Suppressor macrophage treated with lipopolysaccharide for 4 hours (primary cell): ENCODE measurements at places on chromosomes 4 and X.

- DNase-seq: no peak
These were observed 81.0 kb downstream of the BCOR start for GRCh38 chrX:40016749-40017148.

DNA sequence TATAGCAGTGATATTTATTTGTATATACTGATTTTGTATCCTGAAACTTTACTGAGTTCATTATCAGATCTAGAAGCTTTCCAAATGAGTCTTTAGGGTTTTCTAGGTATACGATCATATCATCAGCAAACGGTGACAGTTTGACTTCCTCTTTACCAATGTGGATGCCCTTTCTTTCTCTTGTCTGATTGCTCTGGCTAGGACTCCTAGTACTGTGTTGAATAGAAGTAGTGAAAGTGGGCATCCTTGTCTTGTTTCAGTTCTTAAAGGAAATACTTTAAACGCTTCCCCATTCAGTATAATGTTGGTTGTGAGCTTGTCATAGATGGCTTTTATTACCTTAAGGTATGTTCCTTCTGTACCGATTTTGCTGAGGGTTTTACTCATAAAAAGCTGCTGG lies 37.5 kb downstream of the CBR4 start:
- no peak for DNase-seq

DNA sequence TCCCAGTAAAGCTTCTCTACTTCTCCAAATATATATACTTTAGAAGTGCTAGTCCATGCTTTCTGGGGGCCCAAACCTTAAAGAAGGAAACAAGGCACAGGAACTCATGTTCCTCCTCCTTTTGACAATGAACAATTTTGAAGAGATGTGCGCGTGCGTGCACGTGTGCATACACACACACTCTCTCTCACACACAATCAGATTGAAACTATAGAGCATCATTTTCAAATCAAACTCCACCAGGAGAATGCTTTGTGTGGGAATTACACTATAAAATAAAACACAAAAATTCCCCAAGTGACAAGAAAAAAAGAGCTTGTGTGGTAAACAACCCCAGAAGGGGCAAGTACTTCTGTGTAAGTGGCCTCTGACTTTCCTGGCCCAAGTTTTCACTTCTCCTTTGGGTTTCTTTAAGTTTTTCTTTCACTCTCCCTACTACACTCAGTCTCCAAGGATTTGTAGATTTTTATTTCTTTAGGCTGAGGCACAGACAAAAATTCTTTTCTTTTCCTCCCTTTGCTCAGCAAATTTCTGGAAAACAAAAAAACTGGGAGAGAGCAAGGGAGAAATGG lies 46.6 kb upstream of the SHISA3 start:
- peak; percentile 33 for DNase-seq

GRCh38 chrX:23902419-23902818 lies 5.3 kb downstream of the APOO start:
- peak; percentile 64 for DNase-seq

DNA sequence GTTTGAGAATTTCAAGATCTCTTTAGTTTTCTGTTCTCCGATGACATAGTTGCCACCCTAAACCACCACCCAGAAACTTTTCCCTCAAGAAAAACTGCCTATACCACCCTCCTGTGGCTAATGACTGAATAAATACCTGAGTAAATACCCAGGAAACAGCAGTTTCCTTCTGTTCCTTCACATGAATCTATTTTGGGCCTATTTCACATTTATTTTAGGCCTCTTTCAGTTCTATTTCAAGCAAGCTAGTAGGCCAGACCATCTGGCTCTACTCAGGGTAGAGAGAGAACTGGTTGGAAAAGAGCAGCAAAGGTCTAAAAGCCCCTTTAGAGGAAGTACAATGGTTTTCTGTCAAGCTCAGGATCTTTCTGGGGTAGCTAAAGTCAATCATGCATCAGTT lies 23.4 kb downstream of the ARHGEF9 start:
- DNase-seq: no peak

DNA sequence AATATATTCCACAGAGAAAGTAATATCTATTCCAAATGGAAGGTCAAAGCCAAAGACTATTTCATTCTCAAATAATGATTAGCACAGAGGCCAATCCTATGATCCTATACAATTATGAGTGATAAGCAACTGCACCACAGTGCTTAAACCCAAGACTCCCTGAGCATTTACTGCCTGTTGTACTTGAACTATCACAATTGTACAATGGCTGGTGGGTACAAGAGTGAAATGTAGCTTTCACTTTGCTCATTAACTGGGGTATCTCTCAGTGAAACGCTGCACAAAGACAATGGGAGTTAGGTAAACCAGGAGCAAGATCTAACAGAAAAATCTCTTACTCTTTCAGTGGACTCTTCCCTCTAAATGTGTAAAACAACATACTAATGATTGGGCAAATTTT lies 24.3 kb downstream of the ABCG2 start:
- no peak for DNase-seq

- no peak for DNase-seq
These were observed 15.5 kb upstream of the IGBP1 start for GRCh38 chrX:70117738-70118137.

DNA sequence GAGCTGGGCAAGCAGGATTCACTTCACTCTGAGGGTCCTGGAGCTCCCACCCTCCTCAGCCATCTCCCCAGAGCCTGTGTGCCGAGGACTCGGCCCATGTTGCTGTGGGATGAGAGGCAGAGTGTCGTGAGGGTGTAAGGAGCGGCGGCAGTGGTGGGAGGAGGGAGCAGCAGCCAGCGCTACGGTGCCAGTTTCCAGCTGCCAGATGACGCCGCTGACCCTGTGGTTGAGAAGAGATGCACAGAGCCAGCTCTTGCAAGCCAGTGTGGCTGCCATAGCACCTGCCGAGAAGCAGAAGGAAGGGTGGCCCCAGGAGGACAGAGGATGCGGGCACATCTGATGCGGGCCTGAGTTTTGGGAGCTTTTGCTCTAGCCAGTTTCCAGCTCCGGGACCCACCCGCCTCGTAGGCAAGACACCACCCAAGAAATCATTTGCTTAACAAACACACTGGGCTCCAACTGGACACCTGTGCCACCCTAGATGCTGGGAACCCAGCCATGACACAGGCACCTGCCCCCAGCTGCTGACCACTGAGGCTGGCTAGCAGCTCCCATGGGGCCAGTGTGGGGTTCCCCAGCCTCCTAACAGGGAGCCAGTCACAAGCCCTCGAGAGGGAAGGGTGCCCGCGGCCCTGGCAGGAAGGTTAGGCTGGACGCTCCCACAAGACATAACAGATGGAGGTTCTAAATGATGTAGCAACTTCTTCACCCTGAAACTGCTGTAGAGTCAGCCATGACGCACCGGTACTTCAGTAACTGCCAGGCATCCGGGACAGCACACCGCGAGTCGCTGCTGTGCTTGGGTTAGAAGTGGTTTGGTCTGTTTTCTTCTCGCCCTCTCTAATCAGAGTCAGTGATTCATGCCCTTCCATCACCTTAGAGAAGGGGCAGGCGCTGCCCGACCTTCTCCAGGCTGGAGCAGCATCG lies 8.9 kb downstream of the MSANTD1 start:
- no peak for DNase-seq

- no peak for DNase-seq
These were observed 49.6 kb downstream of the LHFPL1 start for GRCh38 chrX:112630187-112630586.

- DNase-seq: no peak
These were observed 6.0 kb upstream of the WDR13 start for GRCh38 chrX:48591255-48591791.
